Breast epithelium (tissue), 4 donors: ENCODE measurements at places on chromosomes 13 and 19. TPM values are rescaled to one million over a fixed set of nuclear protein-coding genes. Genes with fewer than 3 reads are reported as not detected.
A peak's percentile ranks its signal among the peaks of the same experiment; 100 is the strongest.

- no peak overlapping the region for H3K27ac ChIP-seq
- DNase-seq: no peak
- peaks cover 25% of the 10 kb centered on the region for H3K27me3 ChIP-seq
- no peak overlapping the region for H3K4me3 ChIP-seq
- no peaks in the 10 kb centered on the region for H3K36me3 ChIP-seq
Measured at GRCh38 chr13:113734826-113735125, 24.2 kb upstream of the TMEM255B start.

DNA sequence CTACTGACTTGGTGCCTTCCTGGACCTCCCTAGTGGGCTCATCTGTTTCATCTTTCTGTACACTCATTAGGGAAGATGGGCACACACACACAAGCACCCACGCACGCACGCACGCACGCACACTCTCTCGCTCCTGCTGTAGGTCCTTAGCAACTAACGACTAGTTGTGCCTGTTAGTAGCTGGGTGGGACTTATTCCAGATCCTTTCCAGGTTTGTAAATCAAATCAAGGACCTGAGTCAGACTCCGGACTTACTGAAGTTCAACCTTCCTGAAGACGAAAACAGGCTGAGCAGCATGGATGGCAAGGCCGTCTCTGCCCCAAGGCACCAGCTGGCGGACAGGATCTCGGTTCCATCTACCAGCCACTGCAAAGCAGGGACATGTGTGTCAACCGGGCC lies 76.2 kb downstream of the SLC15A1 start:
- no peaks in the 10 kb centered on the region for H3K27me3 ChIP-seq
- DNase-seq: no peak
- no peaks in the 10 kb centered on the region for H3K36me3 ChIP-seq

- peaks cover 14% of the 10 kb centered on the region for H3K4me1 ChIP-seq
- H3K27ac ChIP-seq: no peak overlapping the region
- H3K27me3 ChIP-seq: no peaks in the 10 kb centered on the region
- no peak overlapping the region for H3K4me3 ChIP-seq
- DNase-seq: no peak
Measured at GRCh38 chr19:6216996-6217751, 62.6 kb downstream of the MLLT1 start.

- H3K27me3 ChIP-seq: no peaks in the 10 kb centered on the region
- H3K36me3 ChIP-seq: no peaks in the 10 kb centered on the region
- H3K27ac ChIP-seq: no peak overlapping the region
- no peak overlapping the region for H3K4me3 ChIP-seq
- DNase-seq: no peak
Measured at GRCh38 chr13:49869519-49869918, 66.6 kb downstream of the SPRYD7 start.

DNA sequence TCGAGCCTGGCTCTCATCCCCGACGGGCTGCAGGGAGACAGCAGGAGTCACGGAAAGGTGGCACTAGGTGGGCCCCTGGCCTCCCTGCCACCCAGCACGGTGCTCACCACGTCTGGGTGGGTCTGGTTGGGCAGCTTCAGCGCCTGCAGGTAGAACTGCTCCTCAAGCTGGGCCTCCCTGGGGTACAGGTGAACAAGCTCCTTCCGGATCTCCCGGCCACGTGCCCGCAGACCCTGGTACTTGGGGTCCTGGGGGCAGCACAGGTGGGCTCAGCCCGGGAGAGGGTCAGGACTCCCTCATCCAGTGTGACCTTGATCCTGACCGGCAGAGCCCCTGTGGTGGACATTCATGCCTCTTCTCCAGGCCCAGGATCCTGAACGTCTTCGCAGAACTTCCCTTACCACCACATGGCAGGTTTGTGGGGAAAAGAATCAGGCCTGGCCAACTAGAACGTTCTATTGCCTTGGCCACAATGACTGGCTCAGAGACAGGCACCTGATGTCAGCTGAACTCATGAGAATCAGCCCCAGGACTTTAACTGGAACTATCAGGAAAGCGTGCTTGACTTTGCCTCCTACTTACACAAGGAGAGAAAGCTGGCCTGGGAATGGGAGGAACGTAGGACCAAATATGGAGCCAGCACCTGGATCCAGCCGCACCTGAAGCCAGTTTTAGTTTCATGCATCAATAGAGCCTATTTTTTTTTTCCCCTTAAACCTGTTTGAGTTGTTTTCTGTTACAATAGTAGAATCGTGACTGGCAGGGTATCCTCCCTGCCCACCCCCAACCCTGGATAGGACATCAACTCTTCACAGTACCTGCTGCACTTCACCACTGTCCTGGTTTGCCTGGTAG lies 8.9 kb downstream of the SARS2 start:
- no peaks in the 10 kb centered on the region for H3K36me3 ChIP-seq
- H3K27me3 ChIP-seq: no peaks in the 10 kb centered on the region
- DNase-seq: no peak
- H3K4me3 ChIP-seq: no peak overlapping the region
- no peak overlapping the region for H3K27ac ChIP-seq

DNA sequence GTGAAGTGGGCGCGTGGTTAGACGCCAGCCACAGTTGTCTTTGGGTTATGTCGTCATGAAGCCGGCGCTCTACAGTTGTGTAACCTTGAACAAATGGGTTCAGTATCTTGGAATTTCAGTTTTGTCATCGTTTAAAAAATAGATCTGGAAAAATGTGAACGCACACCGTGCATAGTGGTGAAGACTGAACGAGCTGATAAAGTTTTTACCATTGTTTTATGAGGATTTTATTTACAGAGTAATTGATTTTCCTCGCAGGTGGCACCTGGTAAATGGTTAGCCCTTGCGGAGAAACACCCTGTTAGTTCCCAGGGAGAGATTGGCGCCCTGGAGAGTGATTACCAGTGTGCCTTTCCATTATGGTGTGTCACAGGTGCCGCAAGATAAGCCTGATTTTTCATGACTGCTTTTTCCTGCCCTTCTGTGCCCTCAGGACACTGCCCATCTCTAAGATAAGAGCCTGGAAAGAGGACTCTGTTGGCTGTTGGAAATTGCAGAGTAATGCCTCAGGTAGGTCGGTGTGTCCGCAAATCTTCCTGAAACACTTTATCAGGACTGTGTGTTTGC lies 577 bp downstream of the ZNF181 start:
- H3K27me3 ChIP-seq: no peaks in the 10 kb centered on the region
- peak overlapping the region; percentile 100 for H3K27ac ChIP-seq
- peaks cover 10% of the 10 kb centered on the region for H3K4me1 ChIP-seq

GRCh38 chr13:19573120-19573716 lies 11.9 kb upstream of the TPTE2 start:
- no peak for DNase-seq
- no peaks in the 10 kb centered on the region for H3K4me1 ChIP-seq
- H3K4me3 ChIP-seq: no peak overlapping the region
- no peaks in the 10 kb centered on the region for H3K27me3 ChIP-seq

- H3K4me3 ChIP-seq: no peak overlapping the region
- no peak for DNase-seq
- H3K27ac ChIP-seq: no peak overlapping the region
- no peaks in the 10 kb centered on the region for H3K4me1 ChIP-seq
- H3K36me3 ChIP-seq: no peaks in the 10 kb centered on the region
Measured at GRCh38 chr13:112143753-112144615, 77.0 kb downstream of the SOX1 start.

CGB2 gene
- not detected for total RNA-seq

ZSWIM9 gene
- 3.9 TPM for total RNA-seq
